Stimulated activated CD8-positive, alpha-beta memory T cell treated with anti-CD3 and anti-CD28 coated beads, Interleukin-4, amount 100 ng/mL, for 1 hour (primary cell): ENCODE measurements at places on chromosomes 4 and X.

DNA sequence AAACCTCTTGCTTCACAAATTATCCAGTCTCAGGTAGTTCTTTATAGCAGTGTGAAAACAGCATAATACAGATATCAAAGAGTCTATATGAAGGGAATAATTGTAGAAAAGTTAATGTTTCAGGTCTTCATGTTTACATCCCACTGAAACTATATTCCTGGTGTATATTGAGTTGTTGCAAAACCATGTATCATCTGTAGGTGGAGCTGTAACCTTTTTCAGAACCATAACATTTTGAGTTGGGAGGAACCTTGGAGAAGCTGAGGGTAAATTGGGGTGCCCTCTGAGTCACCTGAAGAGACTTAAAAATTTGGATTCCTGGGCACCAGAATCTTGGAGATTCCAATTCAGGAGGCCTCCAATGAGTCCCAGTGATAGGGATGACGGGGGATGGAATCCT, 51.9 kb upstream of the TAPT1 start:
- no peak for DNase-seq

DNA sequence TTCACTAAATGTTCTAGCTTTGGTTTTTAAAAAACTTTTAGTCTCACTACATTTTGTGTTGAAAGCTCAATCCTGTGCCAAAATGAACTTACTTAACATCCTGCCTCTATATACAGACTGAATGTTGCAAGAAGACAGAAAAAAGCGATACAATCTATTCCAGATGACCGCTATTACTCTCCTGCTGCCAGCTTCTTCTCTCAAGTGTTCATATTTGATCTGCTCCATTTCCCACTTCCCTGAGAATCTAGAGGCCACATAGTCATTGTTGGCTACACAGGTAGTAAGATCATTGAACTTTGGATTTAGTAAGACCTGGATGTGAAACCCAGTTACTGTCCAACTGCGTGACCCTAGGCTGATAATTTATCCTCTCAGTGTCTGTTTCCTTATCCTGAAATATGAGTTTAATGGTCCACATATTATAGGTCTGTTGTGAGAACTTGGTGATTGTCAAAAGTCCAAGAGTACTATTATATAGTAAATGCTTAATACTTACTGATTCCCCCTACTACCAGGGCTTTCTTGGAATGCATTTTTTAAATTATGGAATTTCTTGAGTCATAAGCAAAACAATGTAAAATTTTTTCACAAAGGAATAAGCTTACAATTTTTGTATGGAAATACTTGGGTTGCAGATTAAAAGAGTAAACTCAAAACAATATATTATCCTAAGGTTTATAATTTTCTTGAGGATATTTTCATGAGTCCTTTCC, 976.8 kb upstream of the ADGRL3 start:
- no peak for DNase-seq

DNA sequence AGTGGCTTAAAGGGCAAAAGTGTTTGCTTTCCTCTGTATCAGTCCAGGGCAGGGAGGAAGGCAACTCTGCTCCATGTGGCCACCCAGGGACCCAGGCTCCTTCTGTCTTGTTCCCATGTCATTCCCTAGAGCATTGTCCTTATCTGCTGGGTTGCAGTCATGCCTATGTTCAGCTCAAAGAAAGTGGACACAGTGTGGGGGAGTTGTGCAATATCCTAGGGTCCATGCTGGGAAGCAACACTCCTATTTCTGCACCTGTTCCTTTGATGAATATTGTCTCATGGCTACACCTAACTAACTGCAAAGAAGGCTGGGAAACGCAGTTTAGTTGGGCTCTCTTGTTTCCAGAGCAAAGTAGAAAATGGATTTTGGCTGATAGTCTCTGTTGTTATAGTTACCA, 107.0 kb upstream of the OTUD4 start:
- DNase-seq: no peak

DNA sequence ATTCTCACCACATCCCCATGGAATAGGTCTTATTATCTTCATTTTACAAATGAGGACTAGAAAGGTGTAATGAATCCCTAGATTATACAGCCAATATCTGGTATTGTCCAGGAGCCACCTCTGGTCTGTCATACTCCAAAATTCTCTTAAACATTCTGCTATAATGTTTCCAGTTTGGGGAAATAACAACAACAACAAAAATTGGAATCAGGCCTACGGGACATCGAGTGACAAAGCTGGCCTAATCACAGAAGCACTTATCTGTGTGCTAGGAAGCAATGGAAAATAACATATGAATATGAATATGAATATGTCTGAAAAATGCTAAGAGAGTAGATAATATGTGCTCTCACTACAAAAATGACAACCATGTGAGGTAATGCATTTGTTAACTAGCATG, 264.1 kb downstream of the GASK1B start:
- DNase-seq: no peak

DNA sequence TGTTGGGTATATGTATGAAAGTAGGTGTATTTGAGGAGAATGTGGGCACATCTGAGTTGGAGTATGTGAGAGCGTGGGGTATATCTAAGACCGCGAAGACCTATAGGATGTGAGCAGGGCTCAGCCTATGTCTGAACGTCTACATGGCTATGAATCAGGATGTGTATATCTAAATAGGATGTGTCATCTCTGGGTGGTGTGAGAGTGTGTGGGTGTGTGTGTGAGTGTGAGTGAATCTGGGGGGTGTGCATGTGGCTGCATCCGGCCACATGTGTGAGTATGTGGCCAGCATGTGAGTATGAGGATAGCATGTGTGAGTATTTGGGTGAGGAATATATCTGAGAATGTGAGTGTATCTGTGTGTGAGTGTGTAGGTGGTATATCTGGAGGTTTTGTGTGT, 7.7 kb downstream of the GPR173 start:
- DNase-seq: no peak

DNA sequence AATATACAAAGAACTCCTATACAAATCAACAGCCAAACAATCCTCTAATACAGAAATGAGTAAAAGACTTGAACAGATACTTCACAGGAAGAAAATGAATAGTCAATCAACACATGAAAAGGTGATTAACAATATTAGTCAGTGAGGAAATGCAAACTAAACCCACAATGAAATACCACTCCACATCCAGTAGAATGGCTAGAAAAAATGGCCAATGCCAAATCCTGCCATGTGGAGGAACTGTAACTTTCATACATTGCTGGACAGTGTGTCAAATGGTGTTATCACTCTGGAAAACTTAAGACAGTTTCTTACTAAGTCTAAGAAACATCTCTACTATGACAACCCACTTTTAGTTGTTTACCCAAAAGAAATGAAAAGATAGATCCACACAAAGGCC, 59.5 kb downstream of the NSG1 start:
- no peak for DNase-seq

DNA sequence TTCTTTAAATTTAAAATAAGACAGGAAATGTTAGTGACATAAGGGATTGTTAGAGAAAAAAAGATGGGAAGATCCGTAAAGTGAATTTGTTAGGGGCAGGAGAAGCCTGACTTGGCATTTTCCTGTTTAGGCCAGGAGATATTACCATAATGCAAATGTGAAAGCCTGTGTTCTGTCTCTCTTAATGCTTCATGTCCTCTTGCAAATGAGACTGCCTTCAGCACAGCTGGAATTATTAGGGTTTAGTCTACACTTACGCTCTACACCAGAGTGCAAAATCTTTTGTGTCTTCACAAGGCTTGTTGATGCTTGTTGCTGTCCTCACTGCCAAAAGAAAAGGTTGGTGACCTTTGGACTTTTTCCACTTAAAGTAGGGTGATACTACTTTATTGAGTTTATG, 56.8 kb downstream of the JADE1 start:
- no peak for DNase-seq

DNA sequence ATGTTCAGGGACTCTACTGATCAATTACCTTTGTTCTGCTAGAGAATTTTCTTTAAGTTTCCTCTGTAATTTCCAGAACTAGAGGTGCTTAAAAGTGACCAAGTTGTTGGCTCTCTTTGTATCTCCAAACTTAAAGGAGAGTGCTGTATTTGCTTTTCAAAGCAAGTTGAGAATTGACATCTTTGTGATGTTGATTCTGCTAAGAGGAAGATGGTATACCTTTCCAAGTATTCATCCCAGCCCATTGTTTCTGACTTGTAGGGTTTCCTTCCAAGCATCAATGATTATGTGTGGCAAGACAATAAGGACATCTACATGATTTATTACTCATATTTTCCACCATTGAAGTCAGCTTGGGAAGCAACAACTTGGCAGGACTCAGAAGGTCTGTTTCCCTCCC, 190.6 kb downstream of the GC start:
- no peak for DNase-seq

DNA sequence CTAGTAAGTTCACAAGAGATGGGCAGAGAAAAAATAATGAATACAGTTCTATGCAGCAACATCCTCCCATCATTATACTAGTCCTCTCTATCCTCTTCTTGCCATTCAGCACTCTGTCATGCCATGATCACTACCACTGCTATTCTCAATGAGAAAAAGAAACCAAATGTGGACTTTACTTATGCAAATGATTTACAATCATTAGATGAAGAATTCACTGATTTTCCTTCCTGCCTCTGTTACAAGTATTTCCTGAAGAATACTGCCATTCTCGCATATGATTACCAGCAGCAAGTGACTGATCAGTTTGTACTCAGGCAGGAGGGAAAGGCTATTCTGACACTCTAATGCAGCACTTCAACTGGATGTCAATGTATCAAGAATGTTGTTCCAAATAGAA, 50.3 kb downstream of the WDFY3 start:
- DNase-seq: no peak

DNA sequence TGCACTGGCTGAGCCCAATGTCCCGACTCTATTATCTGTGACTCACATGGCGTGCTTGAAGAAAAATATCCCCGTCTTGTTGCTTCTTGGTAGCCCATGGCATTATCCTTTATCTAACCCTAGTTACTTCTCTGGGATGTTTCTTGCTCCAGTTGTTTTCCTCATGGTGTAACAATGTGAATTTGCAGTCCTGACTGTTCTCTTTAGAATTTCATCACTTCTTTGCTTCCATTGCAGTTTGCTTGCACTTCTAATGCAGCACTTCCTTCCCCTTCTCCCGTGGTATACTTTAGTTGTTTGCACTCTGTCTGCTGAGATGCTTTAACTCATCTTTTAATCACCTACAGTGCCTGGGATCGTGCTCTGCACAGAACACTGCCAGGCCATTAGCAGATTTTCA, 126.9 kb downstream of the MAML3 start:
- DNase-seq: no peak

DNA sequence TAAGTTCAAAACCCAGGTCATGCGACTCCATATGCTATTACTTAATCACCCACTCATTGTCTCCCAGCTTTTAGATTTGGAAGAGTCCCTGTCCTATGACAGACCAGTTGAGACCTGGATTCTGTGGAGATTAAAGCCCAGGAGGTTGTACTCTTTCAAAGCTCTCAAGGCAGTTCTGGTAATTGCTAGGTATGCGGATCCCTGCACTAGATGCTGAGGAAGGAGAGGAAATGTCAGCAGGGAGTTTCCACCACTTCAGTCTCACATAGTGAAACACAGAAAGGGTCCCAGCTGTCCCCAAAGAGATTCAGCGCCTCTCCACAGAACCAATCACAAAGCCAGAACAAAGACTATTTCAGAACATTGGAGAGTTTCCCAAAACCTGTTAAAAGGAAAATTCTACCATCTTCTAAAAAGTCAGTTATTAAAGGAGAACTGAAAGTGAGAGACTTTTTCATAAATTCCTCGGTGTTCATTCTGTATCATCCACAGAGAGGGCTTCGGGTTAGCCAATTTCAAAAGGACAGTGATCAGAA, 53.4 kb downstream of the IRF2 start:
- no peak for DNase-seq

DNA sequence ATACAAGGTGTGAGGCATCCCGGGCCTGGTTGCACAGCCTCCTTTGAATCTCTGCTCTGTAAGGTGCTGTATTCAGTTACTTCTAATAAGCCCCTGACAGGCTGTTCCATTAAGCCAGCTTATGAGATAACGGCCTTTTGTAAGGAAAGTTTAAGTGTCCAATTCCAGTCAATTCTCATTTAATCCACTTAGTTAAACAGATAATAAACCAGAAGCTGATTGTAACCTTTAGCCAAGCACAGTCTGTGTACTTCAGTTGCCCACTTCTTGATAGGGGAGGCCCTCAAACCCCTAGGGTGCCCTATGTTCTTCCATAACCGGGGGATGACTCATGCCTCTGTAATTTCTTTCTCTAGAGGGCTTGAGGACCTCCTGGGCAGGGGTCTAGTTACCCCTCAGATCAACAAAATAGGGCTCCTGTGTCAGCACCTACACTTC, 63.4 kb downstream of the RASL11B start:
- DNase-seq: no peak

- DNase-seq: no peak
These were observed 57.2 kb downstream of the MAP9 start for GRCh38 chr4:155319516-155319915.

DNA sequence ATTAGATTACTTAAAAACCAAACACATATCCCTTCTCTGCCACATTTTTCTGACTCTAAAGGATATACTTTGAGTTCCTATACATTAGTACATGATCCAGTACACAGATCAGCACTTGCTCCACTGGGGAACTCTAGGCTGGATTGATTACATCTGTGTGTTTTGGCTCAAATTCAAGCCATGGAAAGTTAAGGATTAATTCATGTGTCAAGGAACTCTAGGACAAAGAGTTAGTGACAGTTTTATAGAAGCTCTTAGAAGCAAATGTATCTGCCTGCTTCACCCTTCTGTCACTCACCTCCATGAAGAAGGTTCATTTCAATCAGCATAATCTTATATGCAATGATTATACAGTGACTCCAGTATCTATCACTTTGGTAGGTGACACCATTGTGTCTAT, 43.2 kb downstream of the SCFD2 start:
- DNase-seq: no peak

DNA sequence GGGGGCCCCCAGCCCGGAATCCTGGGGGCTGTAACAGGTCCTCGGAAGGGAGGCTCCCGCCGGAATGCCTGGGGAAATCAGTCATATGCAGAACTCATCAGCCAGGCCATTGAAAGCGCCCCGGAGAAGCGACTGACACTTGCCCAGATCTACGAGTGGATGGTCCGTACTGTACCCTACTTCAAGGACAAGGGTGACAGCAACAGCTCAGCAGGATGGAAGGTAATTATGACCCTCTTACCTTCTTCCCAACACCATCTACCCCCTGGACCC, 1.0 kb downstream of the FOXO4 start:
- DNase-seq: no peak
